ENCODE measurements at places on chromosomes 5 and 9.

GRCh38 chr5:80955082-80955590 lies 5.0 kb upstream of the RASGRF2 start:
- no peak for DNase-seq

DNA sequence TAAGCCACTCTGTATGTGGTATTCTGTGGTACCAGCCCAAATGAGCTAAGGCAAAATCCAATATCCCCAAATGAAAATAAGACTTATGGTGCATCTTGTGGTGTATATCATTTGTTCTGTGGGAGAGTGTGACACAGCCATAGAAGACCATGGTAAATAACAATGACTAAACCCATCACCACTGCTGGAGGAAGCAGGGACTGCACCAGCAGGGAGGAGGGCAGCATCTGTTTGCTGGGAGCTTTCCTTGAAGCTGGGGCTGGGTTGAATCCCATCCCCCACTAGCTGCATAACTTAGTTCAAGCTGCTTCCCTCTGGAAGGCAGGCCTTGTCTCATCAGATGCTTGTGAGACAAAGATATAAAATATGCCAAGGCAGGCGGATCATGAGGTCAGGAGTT lies 14.2 kb downstream of the GADD45G start:
- DNase-seq = no peak

DNA sequence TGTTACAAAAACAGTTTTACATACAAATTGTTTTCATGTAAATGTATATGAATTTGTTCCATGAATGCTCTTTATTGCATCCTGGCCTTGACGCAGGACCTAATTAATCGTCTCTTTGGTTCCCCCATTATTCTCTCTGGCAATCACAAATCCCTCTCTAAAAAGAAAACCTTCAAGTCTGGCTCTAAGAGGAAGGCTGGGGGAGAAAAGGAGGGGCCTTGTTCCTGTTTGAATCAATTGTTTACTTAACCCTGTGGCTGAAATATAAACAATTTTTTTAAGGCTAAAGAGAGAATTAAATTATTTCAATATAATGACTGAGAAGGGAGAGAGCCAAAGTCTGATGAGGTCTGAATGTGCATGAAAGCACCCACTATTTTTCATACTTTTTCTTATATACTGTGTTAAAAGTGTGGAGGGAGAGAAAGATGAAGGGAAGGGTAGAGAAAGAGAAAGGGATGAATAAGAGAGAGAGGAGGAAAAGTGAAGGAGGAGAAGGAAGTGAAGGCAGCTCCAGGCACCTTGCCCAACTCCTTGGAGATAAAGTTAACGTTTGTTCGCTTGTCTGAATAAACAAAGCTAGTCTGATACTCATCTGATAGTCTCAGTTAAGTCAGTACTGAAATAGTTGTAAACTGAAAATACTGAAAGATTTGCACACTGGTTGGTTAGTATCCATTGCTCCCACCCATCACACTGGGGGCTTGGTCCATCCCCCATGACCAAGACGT lies 116.4 kb upstream of the SPDL1 start:
- DNase-seq = no peak

- no peak for DNase-seq
Observed at GRCh38 chr5:55851675-55851979, 470 bp downstream of the IL31RA start.

GRCh38 chr9:81562231-81563019 lies 126.9 kb downstream of the TLE1 start:
- DNase-seq = no peak

- DNase-seq = no peak
Observed at GRCh38 chr9:11962327-11962726, 730.9 kb upstream of the TYRP1 start.

DNA sequence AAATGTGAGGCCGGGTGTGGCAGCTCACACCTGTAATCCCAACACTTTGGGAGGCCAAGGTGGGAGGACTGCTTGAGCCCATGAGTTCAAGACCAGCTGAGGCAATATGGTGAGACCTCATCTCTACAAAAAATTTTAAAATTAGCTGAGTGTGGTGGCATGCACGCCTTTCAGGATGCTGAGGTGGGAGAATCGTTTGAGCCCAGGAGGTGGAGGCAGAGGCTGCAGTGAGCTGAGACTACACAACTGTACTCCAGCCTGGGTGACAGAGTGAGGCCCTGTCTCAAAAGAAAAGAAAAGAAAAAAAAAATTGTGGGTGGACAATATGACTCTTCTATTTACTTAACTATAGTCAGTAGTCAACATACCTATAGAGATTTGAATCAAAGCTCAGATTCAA lies 4.8 kb downstream of the CHD1 start:
- DNase-seq = no peak

DNA sequence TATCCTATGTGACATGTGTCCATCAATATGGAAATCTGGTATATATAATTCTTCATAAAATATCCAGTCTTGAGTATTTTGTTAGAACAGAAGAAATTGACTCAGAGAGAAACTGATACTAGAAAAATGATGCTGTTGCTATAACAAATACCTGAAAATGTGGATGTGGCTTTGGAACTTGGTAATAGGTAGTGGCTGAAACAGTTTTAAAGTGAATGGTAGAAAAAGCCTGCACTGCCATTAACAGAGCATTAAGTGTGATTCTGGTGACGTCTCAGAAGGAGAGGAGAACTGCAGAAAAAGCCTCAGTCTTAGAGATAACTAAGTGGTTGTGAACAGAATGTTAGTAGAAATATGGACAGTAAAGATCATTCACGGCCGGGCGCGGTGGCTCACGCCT lies 634.9 kb upstream of the ZNF608 start:
- no peak for DNase-seq

- DNase-seq = no peak
Observed at GRCh38 chr5:174354571-174354970, 309.1 kb downstream of the NSG2 start.

- DNase-seq = no peak
Observed at GRCh38 chr5:140575309-140575708, 10.7 kb downstream of the SLC35A4 start.

- no peak for DNase-seq
Observed at GRCh38 chr5:57335092-57335660, 147.4 kb downstream of the ACTBL2 start.

DNA sequence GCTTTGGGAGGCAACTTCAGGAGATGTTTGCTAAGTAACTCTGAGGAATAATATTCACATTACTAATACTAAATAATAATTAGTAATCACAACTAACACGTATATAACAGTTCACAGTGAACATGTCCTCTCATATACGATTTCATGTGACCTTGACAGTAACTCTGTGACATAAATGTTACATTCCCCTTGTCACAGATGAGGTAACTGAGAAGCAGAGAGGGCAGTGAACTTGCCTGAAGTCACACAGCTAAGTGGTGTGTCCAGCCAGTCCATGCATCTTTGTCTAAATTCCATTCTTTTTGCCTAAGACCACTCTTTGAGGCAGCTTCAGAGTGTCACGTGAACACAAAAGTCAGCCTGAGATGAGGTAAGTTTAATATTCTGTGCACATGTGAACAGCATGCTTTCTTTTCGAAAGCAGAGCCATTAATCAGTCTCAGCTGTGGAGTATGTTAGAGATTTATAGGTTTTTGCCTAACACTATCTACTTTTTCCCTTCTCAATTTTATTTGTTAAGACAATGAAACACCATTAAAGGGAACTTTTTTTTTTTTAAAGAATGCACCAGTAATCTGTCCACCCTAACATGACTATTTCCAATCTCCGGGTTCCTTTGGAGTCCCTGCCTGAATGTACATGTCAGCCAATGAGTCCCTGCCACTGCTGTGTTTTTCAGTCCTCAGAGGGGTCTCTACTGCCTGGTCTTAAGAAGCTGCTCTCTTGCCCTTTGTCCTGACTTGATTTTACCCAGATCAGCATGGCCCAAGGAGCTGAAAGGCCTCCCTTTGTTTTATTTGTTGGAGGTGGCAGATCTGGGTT lies 43.5 kb downstream of the SH3PXD2B start:
- no peak for DNase-seq

DNA sequence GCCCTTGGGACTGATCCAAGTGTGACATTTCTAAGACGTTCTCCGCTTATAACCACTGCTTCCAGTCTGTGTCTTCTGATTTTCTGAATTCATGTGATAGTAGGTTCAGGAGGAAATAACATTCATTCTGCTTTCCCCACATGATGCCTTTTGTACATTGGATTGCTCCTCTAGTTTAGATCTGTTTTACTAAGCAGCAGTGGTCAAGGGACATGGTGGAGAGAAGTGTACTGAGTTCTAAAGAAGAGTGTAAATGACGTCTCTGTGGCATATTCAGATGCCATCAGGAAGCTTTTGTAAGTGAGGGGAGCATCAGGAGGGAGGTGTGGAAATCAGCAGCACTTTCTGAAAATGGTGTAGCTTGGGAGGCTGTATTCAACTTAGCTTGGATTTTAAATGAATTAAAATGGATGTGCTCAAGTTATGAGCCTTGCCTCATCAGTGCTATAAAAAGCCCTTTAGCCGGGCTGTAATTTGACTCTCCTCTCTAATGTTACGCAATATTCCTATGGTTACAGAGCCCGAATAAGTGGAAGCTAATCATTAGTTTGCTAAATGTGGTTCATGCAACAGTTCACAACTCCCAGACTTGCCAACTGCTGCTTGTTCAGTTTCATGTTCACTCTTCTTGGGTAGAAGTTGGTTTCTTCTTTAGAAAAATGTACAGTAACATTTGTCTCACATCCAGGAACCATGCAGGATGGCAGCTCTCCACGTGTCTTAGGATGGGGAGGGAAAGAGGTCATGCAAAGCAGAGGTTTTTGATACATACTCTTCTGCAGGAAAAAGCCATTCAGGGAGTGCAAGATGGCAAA lies 281.3 kb downstream of the ARHGAP26 start:
- DNase-seq = no peak

DNA sequence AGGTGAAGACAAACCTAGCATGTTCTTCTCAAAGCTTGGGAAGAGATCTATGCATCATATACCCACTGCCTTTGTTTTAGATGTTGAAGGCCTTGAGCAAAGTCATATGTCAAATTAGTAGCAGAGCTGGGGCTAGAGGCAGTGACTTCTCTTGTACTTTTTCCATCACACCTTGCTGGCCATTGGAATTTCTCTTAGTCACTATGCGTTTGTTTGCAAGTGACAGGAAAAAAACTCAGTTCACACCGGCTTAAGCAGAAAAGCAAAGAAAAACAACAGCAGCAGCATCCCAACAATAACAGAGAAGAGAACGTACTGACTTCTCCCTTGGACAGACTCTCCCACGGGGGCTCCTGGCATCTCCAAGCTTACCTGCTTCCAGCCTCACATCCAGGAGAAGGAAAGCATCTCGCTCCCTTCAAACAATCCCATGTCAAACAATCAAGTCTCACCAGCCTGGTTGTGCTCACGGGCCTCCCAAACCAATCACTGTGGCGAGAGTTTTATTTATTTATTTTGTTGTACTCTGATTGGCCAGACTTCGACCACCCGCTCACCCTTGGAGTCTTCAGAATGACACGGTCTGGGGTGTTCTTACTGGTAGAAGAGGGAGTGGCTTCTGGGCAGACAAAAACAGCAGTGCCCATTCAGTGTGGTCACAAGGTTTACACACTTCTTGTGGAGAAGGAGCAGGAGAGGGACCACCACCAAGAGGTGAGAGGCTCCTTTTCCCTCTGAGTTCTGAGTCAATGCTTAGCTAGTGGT lies 83.8 kb upstream of the STC2 start:
- no peak for DNase-seq

DNA sequence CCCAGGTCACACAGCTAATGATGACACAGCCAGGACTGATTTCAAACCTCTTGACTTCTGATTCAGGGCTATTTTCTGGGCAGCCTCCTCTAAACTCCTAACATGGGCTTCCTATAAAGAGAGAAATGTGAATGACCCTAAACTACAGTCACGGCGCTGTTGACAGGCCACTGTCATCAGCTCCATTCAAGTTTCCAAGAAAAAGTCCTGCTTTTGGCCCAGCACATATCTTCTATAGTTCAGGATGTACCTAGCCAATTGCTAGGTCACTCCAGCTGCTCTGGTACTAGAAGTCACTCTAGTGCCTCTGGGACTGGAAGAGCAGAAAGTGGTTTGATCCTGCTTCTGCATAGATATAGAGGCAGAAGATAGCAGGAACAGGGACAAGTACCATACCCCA lies 64.9 kb upstream of the TARS1 start:
- no peak for DNase-seq

DNA sequence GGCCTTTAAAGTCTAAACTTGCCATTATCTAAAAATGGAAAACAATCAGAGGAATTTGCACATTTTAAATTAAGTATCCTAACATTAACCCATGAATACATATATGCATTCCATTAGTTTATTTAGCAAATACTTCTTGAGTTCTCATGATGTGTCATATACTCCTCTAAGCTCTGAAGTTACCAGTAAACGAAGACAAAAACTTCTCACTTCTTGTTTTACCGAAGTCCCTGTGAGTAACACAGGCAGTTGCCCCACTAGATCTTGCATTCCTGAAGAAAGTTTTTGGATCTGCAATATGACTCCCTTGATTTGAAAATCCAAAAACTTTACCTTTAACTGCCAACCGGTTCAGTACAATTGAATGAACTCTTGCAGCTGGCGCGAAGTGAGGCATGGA lies 439.0 kb upstream of the MPDZ start:
- DNase-seq = no peak

DNA sequence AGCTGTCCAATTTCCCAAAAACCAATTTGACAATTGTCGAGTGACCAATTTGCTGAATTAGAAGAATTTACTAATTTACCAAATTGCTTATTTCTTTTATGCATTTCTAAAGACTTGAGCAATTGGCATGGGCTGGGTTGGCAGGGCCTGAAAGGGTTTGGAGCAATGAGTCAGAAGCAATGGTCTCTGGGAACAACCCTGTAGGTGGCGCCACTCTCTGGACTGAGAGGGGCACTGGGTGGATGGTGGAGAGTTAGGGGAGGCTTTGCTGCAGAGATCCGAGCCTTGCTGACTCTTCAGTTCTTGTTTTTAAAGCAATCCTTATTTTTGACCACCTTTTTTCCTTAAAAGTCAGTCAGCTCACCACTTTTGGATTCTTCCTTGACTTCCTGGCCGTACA lies 71.5 kb upstream of the RPS23 start:
- DNase-seq = peak; percentile 38

DNA sequence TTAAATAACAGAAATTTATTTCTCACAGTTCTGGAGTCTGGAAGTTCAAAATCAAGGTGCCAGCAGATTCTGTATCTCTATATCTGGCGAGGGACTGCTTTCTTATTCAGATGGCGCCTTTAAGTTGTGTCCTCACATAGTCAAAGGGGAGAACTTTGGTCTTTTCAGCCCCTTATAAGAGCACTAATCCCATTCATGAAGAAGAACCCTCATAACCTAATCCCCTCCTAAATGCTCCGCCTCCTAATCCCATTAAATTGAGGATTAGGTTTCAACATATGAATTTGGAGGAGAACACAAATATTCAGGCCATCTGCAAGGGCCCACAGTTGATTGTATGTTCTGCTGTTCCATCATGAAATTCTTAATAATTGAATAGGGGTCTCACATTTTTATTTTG lies 10.8 kb upstream of the CCDC152 start:
- DNase-seq = no peak

GRCh38 chr5:132460846-132461568 lies 29.6 kb downstream of the IRF1 start:
- no peak for DNase-seq
